ENCODE measurements at places on chromosomes 11 and 22.
A peak's percentile ranks its signal among the peaks of the same experiment; 100 is the strongest.

GRCh38 chr11:116513894-116514293 lies 258.9 kb downstream of the BUD13 start:
- peak; percentile 35 for DNase-seq

GRCh38 chr22:25327018-25327755 lies 107.7 kb downstream of the CRYBB2 start:
- no peak for DNase-seq

- no peak for DNase-seq
These were observed 10.1 kb upstream of the MPZL2 start for GRCh38 chr11:118274186-118274585.

GRCh38 chr11:26143566-26144290 lies 188.2 kb upstream of the ANO3 start:
- no peak for DNase-seq

DNA sequence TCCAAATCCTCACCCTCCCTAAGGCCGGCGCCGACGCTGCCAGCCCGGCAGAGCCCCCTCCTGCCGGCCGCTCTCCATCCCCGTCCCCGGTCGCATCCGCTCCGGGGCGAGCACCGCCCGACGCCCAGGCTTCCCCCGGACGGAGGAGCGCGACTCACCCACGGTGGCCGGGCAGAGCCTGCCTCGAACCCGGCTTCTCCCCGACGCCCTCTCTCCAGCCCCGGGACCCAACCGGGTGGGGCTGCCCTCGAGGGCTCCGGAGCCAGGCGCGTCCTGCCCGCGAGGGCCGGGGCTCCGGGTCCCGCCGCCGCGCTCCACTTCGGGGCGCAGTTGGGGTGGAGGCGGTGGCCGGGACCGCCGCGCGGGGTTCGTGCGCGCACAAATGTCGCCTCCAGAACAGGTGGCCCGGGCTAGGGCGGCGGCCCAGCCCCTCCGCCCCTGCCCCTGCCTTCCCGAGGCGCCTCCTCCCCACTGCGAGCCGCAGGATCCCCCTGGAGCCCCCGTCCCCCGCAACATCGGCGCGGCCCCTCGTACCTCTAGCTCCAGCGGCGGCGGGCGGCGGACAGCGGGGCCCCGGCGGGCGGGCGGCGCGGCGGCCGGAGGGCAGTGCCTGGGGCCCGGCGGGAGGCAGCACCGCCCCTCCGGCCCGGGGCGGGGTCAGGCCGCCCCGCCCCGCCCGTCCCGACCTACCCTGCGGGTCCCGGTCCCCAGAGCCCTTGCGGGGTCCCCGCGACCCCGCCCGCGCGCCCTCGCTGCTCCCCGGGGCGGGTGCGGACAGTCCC lies at the start of gene A4GALT:
Gene A4GALT, minus strand, starts transcription at position 608 of the 782 bp plus-strand sequence. CDS start 26,919 bp downstream, outside the sequence.
- no peak for DNase-seq

DNA sequence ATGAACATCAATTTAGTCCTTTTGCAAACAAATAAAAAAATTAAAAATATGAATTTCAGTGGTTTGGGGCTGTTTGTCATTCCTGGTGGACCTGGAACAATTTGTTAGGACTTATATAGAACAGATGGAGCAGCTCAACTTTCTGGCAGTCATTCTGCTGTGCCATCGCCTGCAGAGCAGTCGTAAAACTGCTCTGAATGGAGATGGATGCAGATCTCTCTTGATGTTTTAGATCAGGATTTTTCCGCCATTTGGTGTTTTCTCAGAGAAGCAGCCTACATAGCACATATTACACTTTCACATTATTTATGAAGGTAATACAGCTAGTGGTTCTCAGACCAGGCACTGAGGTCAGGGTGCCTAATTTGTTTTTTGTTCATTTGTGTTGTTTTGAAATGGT lies 31.8 kb upstream of the HSPA8 start:
- DNase-seq: no peak

DNA sequence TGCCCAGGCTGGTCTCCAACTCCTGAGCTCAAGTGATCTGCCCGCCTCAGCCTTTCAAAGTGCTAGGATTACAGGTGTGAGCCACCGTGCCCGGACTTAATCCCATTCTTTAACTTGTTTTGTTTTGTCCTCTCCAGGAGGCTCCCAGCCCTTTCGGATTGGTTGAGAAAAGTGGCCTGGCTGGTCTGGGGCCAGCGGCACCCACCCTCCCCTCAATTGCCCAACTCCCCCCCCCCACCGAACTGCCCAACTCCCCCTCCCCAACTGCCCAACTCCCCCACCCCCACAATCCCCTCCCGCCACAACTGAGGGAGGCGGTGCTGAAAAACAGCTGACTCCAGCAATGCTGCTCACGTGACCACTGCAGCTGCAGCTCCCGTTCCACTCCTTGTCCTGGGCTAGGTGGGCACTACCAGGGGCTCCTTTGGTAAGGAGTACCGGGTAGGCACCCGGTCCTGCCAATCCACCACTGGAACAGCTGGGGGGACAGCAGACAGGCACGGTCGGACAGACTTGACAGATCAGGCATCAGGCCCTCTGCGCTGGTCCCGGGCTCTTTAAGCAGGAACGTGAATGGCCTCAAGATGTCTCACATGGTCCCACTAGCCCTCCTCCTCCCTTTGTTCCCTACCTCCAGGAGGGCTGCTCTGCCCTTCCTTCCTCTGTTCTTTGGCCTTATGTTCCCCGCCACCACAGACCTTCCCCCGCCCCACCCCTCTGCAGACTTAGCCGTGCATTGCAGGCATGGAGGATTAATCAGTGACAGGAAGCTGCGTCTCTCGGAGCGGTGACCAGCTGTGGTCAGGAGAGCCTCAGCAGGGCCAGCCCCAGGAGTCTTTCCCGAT lies at the start of gene TCN2:
Gene TCN2, plus strand, starts transcription at position 720 of the 845 bp plus-strand sequence. CDS start 158 bp downstream, outside the sequence.
- DNase-seq: no peak

GRCh38 chr22:22704156-22704946 lies 59.9 kb downstream of the GGTLC2 start:
- no peak for DNase-seq

GRCh38 chr11:122979815-122980595 lies 1.6 kb downstream of the BSX start:
- DNase-seq: no peak

DNA sequence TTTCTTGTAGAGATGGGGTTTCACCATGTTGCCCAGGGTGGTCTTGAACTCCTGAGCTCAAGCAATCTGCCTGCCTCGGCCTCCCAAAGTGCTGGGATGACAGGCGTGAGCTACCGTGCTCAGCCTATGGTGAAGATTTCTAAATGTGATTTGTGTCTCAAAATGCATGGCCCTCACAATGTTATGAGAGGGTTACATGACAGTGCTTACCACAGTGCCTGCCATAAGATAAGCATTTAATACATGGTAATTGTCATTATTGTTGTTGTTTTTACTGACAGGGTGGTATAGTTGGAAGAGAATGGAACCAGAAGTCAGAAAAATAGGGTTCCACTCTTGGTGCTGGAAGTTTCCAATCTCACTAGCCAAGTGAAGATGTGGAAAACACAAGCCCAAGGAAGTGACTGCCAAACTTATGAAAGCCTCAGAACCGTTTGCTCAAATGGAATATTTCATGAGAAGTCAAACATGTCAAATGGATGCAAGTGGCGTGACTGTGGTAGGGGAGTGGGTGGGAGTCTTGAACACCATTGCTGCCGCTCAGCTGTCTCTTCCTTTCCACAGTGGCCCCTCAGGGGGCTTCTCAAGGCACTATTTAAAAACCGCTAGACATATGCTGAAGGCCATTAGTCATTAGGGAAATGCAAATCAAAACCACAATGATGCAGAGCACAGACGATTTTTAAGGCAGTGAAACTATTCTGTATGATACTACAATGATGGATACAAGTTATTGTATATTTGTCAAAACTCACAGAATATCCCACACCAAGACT lies 29.1 kb upstream of the LMO2 start:
- DNase-seq: no peak

- no peak for DNase-seq
These were observed 17.4 kb downstream of the ATP5MG start for GRCh38 chr11:118418766-118419165.

- DNase-seq: peak; percentile 100
These were observed 348.0 kb downstream of the TENM4 start for GRCh38 chr11:79092791-79093353.

GRCh38 chr11:78085972-78086371 lies 6.3 kb upstream of the NDUFC2 start:
- no peak for DNase-seq

GRCh38 chr11:9570313-9571025 lies 3.0 kb upstream of the WEE1 start:
- no peak for DNase-seq

DNA sequence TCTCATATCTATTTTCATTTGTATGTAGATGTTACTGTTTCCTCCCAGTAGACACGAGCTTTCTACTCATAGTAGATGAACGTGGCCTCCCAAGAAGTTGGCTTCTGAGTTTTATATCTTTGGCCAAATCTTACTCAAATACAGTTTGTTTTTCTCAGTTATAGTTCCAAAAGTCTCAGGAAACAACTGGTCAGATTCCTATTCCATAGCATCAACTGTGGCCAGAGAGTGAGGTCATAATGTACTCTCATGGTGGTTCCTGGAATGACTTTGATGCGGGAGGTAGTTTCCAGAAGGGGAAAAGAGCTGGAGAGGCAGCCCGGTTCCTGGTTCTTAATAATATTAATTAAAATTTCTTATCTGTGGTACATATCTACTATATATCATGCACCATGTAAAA lies 77.3 kb downstream of the SLC17A6 start:
- DNase-seq: no peak

DNA sequence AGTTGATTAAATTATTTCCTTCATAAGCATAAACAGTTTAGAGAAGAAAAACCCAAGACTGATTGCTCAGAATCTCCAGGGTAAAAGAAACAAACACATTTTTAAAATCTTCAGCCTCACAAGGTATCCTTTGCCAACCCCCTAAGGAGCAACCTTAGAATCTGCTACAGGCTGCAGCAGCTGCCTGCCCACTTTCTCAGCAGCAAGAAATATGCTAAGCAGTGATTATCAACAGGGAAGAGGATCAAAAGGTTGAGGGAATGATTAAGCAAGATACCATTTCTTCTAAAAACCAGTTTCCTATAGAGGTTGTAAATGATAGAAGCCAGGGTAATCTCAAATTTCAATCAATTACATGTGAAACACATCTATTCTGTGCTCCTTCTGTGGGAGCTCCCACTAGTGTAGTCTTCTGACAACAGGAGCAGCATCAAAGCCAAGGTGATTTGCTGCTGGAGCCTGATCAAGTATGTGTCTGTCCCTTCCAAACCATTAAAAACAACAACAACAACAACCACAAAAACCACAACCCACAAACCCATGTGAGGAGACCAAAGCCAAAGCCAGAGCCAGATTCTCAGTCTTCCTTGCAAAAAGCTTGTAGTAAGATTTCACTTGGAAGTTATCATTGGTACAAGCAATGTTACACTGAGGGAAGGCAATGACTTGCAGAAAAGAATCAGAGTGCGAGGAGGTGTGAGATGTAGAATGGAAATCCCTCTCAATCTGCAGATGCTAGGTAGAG lies 761.2 kb downstream of the DLG2 start:
- no peak for DNase-seq

DNA sequence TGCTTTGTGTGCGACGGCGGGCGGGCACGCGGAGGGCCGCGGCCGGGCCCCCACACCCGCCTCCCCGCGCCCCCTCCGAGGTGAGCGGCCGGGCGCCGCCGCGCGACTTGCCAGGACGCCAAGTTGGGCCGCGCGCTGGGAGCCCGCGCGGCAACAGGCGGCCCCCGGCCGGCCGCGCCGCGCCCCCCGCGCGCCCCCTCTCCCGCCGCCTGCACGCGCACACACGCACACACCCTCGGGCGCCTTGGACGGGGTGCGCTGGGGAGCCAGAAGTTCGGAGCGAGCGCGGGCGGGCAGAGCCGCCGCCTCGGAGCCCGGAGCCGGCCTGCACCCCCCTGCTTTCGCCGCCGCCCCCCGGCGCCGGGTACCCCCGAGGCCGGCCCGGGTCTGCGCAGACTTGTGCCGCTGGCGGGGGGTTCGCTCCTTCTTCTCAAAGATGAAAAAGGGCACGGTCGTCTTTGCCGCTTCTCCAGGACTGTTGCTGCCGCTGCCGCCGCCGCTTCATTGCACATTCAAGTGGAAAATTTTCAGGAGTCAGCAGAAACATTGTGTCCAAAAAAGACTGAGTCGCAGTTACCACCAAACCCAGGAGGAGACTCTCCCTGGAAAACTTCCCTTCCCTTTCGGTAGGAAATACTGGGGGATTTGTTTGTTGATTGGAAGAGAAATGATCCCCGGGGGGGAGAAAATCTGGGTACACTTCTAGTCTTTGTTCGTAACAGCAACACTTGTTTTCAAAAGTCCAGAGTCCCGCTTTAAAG lies 895 bp downstream of the TEAD1 start:
- no peak for DNase-seq

GRCh38 chr11:117932947-117933346 lies 3.7 kb upstream of the TMPRSS13 start:
- DNase-seq: no peak

DNA sequence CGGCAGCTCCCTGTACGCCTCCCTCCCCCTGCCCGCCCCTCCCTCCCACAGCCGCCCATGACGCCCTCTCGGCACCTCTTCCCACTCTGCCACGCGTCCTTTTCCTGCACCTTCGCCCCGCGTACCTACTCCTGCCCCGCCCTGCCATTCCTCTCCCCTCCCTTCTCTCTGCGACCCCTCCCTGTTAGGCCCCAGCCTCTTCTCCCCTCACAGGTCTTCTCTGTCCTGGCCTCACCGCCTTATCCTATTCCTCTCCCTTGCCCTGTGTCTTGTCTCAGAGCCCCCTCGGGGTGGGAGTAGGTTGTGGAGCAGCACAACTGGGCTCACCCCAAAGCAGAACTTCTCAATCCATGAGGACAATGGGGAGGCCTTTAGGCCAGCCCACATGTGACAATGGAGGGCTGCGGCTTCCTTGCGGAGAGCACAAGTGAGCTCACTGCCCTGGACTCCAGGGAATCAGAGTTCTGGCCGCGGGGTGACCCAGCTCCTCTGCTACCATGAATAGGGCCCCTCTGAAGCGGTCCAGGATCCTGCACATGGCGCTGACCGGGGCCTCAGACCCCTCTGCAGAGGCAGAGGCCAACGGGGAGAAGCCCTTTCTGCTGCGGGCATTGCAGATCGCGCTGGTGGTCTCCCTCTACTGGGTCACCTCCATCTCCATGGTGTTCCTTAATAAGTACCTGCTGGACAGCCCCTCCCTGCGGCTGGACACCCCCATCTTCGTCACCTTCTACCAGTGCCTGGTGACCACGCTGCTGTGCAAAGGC lies 539 bp downstream of the SLC35C1 start:
- no peak for DNase-seq

DNA sequence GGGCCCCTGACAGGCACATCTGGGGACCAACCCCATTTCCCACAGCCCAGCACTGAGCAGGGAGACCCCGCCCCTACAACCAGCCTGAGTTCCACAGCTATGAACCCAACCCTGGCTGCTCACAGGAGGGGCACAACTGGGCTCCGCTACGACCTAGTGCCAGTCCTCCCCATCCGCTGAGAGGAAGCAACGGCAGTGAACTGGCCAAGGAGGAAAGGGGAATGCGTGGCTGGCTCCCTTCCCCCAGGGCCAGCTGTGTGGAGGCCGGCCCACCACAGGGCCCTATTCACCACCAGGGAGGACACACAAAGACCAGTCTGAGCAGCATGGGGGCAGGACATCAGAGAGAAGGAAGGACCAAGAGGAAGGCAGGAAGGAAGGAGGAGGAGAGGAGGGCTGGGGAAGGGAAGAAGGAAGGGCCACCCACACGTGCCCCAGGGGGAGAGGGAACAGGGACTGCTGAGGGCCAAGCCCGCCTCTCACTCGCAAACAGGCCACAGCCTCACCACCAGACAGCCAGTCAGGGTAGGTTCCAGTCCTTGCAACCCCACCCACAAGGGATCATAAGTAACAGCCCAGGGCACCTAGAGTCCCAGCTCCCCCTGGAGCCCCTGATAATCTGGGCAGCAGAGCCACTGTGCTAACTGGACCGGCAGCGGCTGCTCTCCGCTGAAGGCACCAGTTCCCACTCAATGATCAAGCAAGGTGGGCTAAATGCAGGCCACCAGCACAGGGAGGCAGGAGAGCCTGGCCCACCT lies 8.5 kb upstream of the GAL3ST1 start:
- no peak for DNase-seq

Measured in NCI-H226 (cell line).